Endodermal cell (in vitro differentiated cells): ENCODE measurements at places on chromosomes 12 and 14. TPM values are rescaled to one million over a fixed set of nuclear protein-coding genes. Genes with fewer than 3 reads are reported as not detected.

DNA sequence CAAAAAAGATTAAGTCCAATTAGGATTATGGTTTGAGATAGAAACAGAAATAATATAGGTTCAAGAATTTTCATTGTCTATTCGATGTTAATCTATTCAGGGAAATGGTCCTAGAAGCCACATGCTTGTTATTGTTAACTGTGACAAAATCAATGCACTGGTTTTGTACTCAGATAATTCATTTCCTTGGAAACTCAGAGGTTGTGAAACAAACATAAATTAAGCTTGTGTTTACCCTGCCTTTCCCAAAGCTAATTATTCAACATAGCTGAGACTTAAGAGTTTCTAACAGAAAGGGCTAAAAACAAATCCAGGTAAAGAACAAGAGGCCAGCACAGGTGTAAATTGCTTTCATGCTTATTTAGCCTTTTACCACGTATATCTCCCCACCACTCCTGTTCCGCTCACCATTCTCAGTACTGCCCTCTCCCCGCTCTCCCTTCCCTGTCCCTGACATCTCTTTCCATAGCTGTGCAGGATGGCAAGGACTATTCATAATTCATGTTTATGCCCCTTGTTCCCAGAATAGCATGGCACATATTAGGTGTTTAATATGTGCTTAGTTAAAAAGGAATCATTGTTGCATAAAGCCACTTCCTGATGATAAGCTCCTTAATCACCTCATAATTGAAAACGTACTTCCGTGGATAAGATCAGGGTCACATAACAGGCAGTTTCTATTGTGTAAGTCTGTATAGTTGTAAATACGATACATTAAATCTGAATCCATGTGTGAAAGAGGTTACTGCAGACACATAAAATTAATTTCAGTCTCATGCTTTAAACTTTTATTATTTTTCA, 131.8 kb upstream of the USP15 start:
- no peak overlapping the region for H3K27ac ChIP-seq
- no peaks in the 10 kb centered on the region for H3K27me3 ChIP-seq
- DNase-seq = no peak

The DLK1 gene
- 67.1 and 78.3 TPM in 2 replicates for total RNA-seq

The AKAP3 gene
- 2.8 and 3.4 TPM in 2 replicates for total RNA-seq

GRCh38 chr12:3728686-3729085, 24.2 kb downstream of the CRACR2A start:
- H3K4me1 ChIP-seq = no peaks in the 10 kb centered on the region
- H3K4me3 ChIP-seq = no peak overlapping the region
- no peak for DNase-seq
- H3K36me3 ChIP-seq = no peaks in the 10 kb centered on the region
- H3K27me3 ChIP-seq = no peaks in the 10 kb centered on the region
- H3K27ac ChIP-seq = peak overlapping the region; percentile 59

GRCh38 chr14:104132981-104133380, 5.4 kb upstream of the KIF26A start:
- H3K36me3 ChIP-seq = no peaks in the 10 kb centered on the region
- H3K27ac ChIP-seq = no peak overlapping the region
- H3K4me3 ChIP-seq = no peak overlapping the region
- peak; percentile 87 for DNase-seq
- H3K4me1 ChIP-seq = no peaks in the 10 kb centered on the region

The FIGNL2 gene
- total RNA-seq = 11.7 to 18.9 TPM (median 17.7 TPM) in 3 replicates

The BDKRB2 gene
- 3.8 and 4.0 TPM in 2 replicates for total RNA-seq

- peaks cover 40% of the 10 kb centered on the region for H3K27me3 ChIP-seq
- H3K27ac ChIP-seq = no peak within 1 kb of the TSS
- H3K36me3 ChIP-seq = peaks cover 26% of the 10 kb centered on the region
Observed at GRCh38 chr12:95790033-95790916, at the start of gene NTN4. NTN4 (minus strand) TSS chr12:95790764; CDS start chr12:95790309, 455 bp downstream.

- no peak overlapping the region for H3K27ac ChIP-seq
- no peaks in the 10 kb centered on the region for H3K36me3 ChIP-seq
- no peak for DNase-seq
- H3K4me1 ChIP-seq = no peaks in the 10 kb centered on the region
- no peak overlapping the region for H3K4me3 ChIP-seq
Observed at GRCh38 chr12:78121969-78122610, 291.4 kb downstream of the NAV3 start.

- no peak overlapping the region for H3K27ac ChIP-seq
- peaks cover 100% of the 10 kb centered on the region for H3K27me3 ChIP-seq
- H3K36me3 ChIP-seq = no peaks in the 10 kb centered on the region
Observed at GRCh38 chr14:60506985-60507829, 1.7 kb upstream of the SIX6 start.

GRCh38 chr14:49892301-49892635, 614 bp upstream of the ARF6 start:
- H3K4me1 ChIP-seq = peaks cover 3% of the 10 kb centered on the region
- no peak for DNase-seq
- peak overlapping the region; percentile 97 for H3K4me3 ChIP-seq
- H3K36me3 ChIP-seq = peaks cover 23% of the 10 kb centered on the region

- H3K27me3 ChIP-seq = no peaks in the 10 kb centered on the region
- no peaks in the 10 kb centered on the region for H3K36me3 ChIP-seq
- no peak overlapping the region for H3K27ac ChIP-seq
- H3K4me3 ChIP-seq = no peak overlapping the region
Observed at GRCh38 chr14:55869397-55870049, 248.7 kb upstream of the PELI2 start.

The SERPINA1 gene
- total RNA-seq = 1.2 to 4.0 TPM (median 2.1 TPM) in 3 replicates

DNA sequence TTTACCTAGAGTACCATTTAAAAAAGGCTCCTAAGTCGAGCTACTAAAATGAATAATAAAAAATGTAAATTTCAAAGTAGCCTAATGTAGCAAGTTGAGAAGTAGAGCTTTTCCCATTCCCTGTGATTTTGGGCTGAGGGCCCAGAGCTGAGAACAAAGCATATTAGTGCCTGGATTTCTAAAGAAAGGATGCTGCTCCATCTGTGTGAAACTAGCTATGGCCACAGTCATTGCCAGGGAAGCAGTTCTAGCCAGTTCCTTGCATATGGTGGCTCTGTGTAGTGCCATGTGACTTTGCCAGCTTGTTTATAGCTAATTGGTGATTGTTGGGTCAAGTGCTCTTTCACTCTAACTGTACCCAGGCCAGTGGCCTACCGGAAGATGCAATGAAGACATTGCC, 20.4 kb upstream of the FBXO33 start:
- no peaks in the 10 kb centered on the region for H3K27me3 ChIP-seq
- H3K4me1 ChIP-seq = no peaks in the 10 kb centered on the region
- no peaks in the 10 kb centered on the region for H3K36me3 ChIP-seq
- H3K27ac ChIP-seq = no peak overlapping the region

The PMEL gene
- 15.8 and 17.2 TPM in 2 replicates for total RNA-seq

DNA sequence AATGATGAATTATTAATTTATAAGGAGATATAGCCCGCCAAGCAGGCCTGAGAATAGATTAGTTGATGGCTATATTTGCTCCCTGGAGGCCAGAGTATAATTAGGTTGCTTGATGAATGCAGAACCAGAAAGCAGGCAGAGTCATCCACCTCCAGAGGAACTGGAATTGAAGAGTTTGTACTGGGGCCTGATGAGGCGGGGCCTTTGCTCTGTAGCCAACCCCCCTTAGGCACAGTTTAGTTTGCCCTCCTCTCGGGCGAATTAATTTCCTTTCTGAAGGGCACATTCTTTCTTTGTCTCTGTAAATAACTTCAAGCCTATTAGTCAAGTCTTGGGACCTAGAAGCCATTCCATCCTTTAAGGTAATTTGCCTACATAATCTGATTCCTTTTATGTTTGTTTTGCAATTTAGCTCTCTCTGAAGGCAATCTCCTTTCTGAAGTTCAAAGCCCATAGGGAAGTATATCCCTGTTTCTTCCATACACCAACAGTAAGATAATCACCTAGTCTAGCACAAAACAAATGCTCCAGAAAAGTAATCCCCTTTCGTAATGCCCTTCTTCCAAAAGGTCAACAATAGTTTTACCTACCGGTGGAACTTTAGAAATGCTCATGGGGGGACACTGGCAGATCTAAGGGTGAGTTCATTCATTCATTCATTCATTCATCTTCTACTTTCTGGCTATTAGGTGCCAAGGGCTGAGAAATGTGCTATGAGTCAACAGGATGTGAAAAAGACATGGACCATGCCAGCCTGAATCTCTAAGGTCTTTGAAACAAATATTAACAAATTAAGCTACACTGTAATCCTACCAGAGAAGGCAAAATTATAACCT, 84.8 kb upstream of the NUDT4 start:
- no peak overlapping the region for H3K4me3 ChIP-seq
- no peaks in the 10 kb centered on the region for H3K36me3 ChIP-seq
- peak; percentile 36 for DNase-seq
- H3K27me3 ChIP-seq = no peaks in the 10 kb centered on the region

DNA sequence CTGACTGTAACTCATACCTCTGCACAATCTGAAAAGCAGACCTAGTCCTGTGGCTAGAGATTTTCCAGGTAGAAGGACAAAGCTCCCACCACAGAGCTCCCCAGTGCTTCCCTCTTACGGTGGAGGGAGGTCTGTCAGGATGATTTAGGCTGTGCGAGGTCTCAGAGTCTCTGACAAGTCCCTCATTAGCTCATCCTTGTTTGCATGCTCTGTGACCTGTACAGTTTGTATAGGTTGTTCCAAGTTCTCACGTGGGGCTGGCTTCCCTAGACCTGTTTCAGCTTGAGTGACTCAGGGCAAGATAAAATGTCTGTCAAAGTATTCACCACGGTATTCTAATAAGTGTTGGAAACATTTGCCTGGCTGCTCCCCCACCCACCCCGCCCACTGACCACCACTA, 34.8 kb downstream of the ASCL1 start:
- no peaks in the 10 kb centered on the region for H3K4me1 ChIP-seq
- no peak for DNase-seq
- H3K27me3 ChIP-seq = peaks cover 4% of the 10 kb centered on the region
- no peak overlapping the region for H3K27ac ChIP-seq
- H3K4me3 ChIP-seq = no peak overlapping the region
